Cerebellar cortex (tissue), 1 donor: ENCODE measurements at places on chromosomes 3 and 15.

DNA sequence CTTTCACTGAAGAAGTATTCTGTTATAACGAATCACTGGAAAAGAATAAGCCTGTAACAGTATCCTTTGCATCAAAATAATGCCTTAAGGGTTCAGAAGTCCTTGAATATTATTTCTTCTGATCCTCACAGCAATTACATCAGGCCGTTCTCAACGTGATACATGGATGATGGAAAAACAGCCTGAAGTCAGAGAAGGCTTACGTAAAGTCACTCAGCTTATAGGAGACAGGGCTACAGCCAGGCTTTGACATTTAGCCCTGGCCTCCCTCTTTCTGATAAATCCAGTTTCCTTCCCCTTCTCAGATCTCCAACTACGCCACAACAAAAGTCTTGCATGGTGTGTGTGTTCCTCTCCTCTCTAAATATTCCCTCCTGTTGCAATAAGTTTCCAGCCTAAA, 131.9 kb downstream of the ANO10 start:
- DNase-seq, result no peak

- DNase-seq, result peak; percentile 74
These were observed 70.5 kb upstream of the ATP10A start for GRCh38 chr15:25933456-25934158.

DNA sequence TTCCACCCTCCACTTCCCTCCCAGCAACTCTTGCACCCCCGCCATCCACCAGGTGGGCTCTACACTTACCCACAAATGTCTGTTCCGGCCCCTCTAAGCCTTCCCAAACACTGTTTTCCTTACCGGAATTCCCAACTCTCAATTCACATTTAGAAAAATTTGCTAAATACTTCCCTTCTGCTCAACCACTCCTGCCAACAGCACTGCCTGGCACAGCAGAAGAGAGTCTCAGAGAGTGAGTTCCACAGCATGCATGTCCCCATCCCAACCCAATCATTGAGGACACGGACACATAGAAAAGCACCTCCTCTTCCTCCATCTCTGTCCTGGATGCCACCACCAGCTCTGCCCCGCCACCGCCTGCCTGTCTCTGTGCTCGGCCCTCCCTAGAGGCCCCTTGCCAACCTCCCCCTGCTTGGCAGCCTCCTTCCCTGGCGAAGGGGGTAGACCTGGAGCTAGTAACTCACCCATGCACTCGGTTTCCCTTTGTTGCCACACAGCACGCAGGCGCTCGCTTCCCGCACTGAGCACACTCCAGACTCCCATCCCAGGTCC, 66.2 kb upstream of the SLC6A1 start:
- DNase-seq, result no peak

- DNase-seq, result no peak
These were observed 984 bp downstream of the FGF7 start for GRCh38 chr15:49423901-49424550.

DNA sequence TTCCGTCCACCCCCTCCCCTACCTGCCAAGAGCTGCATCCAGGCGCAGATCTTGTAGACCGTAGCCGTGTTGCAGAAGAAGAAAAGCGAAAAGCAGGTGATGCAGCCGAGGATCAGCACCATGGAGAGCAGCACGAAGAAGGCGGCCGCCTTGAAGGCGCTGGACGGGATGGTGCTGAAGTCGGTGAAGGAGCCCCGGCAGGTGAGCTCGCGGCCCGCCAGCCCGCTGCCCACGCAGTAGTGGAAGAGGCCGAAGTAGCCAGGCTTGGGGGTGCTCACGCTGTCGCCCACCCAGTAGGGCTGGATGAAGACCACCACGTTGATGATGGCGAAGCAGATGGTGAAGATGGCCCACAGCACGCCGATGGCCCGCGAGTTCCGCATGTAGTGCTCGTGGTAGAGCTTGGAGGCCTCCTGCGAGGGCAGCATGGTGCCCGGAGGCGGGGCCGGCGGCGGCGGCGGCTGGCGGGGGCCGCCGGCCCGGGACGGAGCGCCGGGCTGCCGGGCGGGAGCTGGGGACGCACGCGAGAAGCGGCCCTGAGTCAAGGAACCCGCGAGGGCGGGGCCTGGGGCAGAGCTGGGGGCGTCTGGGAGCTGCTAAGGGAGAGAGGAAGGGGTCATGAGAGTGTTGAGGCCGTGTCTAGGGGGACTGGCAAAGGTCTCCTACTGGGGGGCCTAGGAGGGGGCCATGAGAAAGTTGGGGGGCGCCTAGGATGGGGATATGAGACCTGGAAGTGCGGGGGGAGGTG, 1.2 kb downstream of the LHFPL4 start:
- DNase-seq, result no peak
